ENCODE measurements at places on chromosomes 7 and 10. TPM values are rescaled to one million over a fixed set of nuclear protein-coding genes. Genes with fewer than 3 reads are reported as not detected.

Gene ACBD5
- 25.0 TPM for total RNA-seq

Gene ANXA8
- total RNA-seq = not detected

Gene RTKN2
- total RNA-seq = 2.4 TPM

Gene SPDYE1
- not detected for total RNA-seq

Gene PRPF18
- 19.2 TPM for total RNA-seq

Gene UCMA
- not detected for total RNA-seq

Gene PLAC9
- total RNA-seq = 131 TPM

Gene GJD4
- total RNA-seq = not detected

Gene LFNG
- 23.3 TPM for total RNA-seq

Gene INA
- total RNA-seq = 2.5 TPM

Gene FFAR4
- total RNA-seq = not detected

Gene SMIM30
- 43.9 TPM for total RNA-seq

Gene BMPER
- 0.50 TPM for total RNA-seq

Gene WEE2
- total RNA-seq = not detected

Gene TDRD1
- total RNA-seq = not detected

Gene CYP2E1
- total RNA-seq = 3.1 TPM

Gene OPALIN
- total RNA-seq = not detected

Gene AUTS2
- 65.3 TPM for total RNA-seq

Gene CYP2C19
- not detected for total RNA-seq

Gene ANXA11
- 127 TPM for total RNA-seq

Gene EGR2
- 5.4 TPM for total RNA-seq

Gene POP7
- total RNA-seq = 26.3 TPM

Gene NKX1-2
- not detected for total RNA-seq

Gene MMRN2
- 0.57 TPM for total RNA-seq

Gene TBX20
- not detected for total RNA-seq

Gene SPDYE2B
- not detected for total RNA-seq

Gene DGKI
- total RNA-seq = 3.0 TPM

Gene SUGCT
- total RNA-seq = 11.9 TPM

Gene HBP1
- 108 TPM for total RNA-seq

Gene KLLN
- total RNA-seq = 0.46 TPM

Gene GNAT3
- total RNA-seq = not detected

Gene ZNF736
- total RNA-seq = not detected

Gene PLEKHS1
- total RNA-seq = 0.11 TPM

Gene PRRT4
- 0.54 TPM for total RNA-seq

Gene OR2A14
- not detected for total RNA-seq

Gene HMX3
- not detected for total RNA-seq

Gene VAX1
- 3.2 TPM for total RNA-seq

Gene OR2A42
- 0.08 TPM for total RNA-seq

Gene LEP
- total RNA-seq = not detected

Gene SHTN1
- 23.7 TPM for total RNA-seq

Gene ATP6V0A4
- 0.64 TPM for total RNA-seq

Gene TMEM213
- not detected for total RNA-seq

Gene AGAP6
- total RNA-seq = 13.2 TPM

Gene GPR22
- not detected for total RNA-seq

Gene CPN1
- total RNA-seq = not detected

Gene OR2A7
- total RNA-seq = 1.1 TPM

Gene TRA2A
- total RNA-seq = 79.0 TPM

Gene THNSL1
- total RNA-seq = 4.4 TPM

Gene PILRB
- total RNA-seq = 38.7 TPM

Gene TUBAL3
- not detected for total RNA-seq
